Right lobe of liver (tissue), 6 donors: ENCODE measurements at places on chromosomes 2 and 18.
A peak's percentile ranks its signal among the peaks of the same experiment; 100 is the strongest.

DNA sequence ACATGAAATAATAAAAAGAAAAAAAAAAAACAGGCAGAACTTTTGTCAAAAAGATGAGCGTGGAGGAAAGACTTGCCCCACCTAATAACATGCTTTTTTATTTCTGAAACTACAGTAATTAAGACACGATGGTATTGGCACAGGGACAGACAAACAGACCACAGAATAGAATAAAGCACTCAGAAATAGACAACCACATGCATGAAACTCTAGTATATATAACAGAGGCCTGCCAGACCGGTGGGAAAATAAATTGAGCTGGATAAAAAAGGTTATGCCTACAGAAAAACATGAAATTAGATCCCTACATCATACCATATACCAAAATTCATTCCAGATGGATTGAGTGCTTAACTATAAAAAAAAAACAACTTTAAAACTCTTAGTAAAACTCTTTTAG is 163.1 kb downstream of the NRP2 start:
- no peak for DNase-seq

DNA sequence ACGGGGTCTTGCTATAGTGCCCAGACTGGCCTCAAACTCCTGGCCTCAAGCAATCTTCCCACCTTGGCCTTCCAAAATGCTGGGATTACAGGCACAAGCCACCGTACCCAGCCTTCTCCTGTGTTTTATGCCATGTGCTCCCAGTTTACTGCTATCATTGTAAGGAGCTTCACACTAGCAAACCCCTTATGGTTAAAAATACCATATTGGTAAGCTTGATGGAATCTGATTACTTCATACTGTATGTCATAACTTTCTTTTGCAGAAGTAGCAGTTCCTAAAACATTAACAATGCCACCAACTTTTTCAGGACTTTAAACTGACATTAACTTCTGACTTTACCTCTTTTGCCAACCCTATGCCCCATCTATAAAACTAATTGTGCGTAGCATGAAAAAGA is 36.2 kb downstream of the HAT1 start:
- DNase-seq: no peak

- DNase-seq: no peak
These were observed 93.5 kb upstream of the B3GNT2 start for GRCh38 chr2:62102402-62102920.

DNA sequence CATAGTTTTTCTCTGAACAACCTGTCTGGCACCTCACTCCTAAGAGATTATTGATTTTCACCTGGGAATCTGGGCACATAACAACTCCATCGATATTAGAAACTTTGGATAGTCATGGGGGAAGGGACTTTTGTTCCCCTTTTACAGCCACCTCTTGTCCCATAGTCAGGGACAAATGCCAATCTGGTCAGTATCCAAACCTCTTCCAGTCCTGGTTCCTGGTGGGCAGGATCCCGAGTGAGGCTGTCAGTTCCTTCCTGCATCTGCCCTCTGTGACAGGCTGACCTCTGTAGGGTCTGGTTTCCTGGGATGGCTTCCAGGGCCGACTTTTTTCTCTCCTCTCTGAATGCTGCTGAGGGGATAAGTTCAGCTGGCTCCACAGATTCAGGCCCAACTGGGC is 11.0 kb downstream of the KIF5C start:
- no peak for DNase-seq

- DNase-seq: peak; percentile 6
These were observed 15.2 kb upstream of the ITSN2 start for GRCh38 chr2:24375349-24376087.

DNA sequence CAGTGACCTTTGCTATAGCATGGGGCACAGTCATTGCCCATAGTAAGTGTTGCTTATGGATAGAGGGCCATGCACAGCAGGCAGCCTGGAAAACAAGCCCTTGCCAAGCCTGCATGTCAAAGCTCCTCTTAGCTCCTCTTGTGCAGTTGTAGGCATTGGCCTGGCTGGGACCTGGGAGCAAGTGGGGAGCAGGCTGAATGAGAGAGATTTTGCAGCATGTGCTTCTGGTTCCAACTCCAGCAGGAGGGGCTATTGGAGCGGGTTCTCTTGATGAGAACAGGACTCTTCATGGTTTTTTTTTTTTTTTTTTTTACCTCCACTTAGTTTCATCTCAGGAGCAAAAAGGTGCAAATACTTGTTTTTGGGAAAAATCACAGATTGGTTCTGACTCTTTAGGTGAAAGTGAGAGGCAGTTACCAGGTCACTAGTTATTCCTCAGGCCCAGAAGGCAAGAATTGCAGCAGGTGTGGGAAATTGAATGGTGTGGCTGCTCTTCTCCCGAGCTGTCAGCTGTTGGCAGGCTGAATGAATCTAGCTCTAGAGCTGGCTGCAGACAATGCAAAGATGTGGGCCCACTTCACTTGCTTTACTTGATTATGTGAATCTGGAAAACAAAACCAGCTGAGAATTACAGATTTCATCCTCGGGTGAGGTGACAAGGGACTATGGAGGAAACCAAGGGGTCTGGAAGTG is 95.9 kb downstream of the MAP4K4 start:
- no peak for DNase-seq

DNA sequence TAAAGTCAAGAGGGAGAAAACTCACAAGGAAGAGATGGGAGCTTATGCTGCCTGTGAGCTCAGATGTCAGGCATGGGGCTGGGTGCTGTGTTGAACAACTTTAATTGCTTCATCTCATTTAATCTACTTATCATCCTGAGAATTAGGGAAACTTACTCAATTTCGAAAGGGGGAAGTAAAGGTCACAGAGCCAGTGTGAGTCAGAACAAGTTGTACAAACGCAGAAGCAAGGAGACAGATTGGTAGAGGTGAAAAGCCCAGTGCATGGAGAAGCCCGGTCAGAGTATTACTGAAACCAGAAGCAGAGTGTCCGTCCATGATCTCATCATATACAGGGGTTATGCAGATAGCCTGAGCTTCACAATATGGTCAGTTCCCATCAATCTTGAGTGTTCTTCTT is 281.1 kb upstream of the POU3F3 start:
- no peak for DNase-seq

DNA sequence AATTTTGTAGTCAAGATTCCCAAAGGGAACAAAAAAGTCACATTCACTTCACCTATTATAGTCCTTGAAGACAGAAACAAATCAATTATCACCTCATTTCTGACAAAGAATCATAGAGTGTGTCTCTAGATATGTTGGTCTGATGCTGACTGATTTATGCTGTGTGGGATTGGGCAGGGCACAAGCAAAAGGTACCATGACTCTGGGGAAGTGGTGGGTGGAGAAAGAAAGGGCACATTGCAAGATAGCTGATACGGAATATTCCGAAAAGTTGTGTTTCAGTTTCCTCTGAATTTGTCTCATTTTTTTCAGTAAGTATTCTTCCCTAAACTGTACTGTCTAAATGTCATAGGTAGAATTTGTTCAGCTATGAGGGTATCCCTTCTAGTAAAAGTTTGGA is 268.0 kb downstream of the MREG start:
- DNase-seq: no peak

DNA sequence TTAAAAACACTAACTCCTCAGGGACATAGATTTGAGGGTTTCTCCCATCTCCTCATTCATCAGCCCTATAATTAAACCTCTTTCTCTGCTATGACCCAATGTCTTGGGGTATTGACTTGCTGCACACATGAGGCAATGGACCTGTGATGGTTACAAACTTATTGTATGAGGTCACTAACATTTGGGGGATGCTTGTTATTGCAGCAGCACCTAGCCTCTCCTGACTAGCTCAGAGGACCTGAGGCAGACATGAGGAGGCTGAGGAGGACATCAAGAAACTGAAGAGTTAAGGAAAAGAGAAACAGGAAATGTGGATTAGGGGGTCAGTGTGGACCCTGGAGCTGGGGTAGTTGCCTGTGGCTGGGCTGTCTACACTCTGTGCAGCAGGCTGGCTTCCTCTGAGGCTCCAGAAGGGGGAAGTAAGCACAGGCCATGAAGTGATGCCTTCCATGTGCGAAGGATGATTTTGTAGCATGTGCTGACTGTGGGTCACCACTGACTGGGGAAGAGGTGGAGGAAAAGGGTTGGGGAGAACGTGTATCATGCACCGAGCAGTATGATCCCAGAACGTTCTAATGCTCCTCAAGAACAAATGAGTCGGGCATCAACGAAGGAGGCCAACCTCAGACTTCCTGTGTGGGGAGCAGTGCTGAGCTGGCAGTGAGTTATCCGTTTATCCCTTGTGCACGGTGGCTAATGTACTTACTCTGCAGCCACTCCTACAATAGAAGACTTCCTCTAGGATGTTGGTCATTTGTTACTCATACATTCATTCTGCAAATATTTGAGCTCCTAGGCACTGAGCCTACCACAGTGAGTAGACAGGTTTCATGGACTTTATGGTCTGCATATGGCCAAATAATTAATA is 42.1 kb upstream of the RFX8 start:
- no peak for DNase-seq

DNA sequence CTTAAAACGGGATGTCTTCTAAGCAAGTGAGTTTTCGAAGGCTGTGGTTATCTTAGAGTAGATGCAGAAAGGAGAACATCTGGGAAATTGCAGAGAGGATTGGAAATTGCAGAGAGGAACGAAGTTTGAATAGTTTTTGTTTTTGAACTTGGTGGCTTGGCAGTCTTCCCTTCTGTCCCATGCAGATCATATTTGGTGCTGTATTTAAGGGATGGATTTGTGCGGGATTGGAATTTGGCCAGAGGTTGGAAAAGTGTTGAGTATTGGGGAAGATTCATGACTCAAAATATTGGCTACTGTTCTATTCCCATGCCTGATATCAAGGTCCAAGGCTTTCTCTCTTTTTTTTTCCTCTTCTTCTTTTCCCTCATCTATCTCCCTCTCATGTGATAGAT is 18.2 kb downstream of the PTPRM start:
- no peak for DNase-seq

GRCh38 chr2:144125751-144126150 is 394.2 kb downstream of the ZEB2 start:
- no peak for DNase-seq

DNA sequence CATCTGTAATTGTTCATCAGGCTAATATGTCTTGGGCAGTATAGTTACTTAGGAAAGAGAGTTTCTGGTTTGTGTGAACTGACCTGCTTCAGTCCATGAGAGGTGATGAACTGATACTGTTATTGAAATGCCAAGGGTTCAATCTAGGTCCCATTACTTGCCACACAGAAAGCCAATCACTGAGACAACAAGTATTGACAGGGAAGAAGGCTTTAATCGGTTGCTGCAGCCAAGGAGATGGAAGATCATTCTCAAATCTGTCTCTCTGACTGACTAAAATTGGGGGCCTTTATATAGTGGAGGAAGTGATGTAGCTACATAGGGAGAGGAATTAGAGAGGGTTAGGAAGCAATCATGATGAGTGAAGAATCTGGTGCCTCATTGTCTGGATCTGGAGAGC is 19.9 kb upstream of the FAM98A start:
- DNase-seq: no peak

DNA sequence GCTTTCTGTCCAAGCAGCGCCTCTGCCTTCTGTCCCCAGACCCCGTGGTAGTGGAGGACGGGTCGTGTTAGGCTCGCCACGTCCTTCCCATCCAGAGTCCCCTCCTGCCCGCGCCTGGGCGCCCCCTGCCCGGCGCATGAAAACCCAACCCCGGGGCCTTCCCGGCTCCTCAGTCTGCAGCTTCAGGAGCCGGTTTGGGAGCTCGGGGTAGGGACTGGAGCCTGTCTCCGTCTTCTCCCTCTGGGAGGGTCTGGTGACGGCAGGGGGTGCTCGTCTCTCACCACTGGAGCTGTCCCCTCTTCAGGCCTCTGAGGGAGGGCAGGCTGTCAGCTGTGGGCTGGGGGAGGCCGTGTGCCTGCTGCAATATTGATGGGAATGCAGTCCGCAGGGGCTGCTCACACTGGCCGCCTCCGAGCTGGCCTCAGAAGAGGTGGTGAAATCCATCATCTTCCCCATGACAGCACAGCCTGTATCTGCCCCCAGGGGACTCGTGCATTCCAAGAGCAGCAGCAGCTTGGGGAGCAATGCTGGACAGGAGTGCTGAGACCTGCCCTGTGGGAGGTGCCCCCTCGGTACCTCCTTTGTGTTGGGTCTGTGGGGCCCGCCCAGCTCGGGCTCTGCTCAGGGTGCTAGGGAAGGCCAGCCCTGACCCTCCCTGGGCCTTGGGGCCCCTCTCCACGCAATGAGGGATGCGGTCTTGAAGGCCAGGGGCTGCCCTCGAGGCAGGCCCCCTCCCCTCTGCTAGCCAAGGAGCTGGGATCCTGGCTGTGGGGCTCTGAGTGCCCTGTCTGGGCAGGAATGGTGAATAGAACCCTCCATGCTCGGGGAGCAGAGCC is 17.8 kb upstream of the KLHL30 start:
- no peak for DNase-seq

DNA sequence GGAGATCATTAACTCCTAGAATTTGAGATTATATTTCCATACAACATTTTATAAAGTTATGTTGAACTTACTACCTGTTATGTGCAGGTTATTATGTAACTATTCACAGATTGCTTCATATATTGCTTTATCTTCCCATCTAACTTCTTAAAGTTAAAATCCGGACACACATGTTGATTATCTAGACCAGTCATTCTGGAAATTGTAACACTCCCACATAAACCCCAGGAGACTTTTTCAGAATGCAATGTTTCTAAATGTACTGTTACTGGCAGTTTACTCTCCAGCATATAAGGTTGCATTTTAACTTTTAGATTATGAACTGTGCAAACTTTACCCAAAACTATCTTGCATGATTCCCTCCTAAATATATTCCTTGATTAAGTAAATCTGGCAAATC is 70.5 kb upstream of the FAM117B start:
- DNase-seq: no peak

DNA sequence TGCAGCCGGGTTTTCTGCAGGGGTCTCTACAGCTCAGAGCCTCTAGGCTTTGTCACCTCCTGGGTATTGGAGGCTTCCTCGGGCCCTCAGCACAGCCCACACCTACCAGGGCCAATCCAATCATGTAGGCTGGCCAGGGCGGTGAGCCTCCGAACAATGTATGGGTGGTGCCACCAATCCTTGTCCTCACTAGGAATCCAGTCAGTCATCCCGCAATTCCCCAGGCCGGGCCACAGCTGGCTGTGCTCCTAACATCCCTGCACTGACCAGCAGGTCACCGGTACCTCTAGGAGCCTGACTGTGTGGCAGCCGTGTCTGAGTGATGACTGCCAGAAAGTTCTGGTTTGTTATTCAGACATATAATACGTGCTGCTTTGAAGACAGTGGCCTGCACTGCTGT is 129.4 kb downstream of the SH3RF3 start:
- DNase-seq: no peak

DNA sequence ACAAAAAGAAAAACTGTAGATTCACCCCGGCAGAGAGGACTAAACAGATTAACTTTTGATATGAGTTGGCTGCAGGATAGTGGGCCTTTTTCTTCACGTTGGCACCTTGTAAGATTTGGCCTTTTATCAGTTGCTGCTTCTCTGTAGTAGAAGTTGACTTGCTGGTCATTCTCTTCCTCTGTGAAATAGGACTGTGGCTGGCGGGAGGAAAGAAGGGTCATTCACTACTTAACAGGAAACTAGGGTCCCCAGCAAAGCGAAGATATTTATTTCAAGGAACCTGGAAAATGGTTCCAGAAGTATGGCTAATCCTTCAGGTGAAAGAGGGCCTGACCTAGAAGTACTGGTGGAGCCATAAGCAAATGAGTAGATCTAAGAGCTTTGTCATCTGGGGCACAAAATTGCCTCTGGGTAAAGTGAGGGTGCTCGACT is 383 bp upstream of the ATP5MC3 start:
- no peak for DNase-seq

- DNase-seq: no peak
These were observed 120.9 kb upstream of the TTN start for GRCh38 chr2:178928077-178928476.
